ENCODE measurements at places on chromosomes 7 and 10.

DNA sequence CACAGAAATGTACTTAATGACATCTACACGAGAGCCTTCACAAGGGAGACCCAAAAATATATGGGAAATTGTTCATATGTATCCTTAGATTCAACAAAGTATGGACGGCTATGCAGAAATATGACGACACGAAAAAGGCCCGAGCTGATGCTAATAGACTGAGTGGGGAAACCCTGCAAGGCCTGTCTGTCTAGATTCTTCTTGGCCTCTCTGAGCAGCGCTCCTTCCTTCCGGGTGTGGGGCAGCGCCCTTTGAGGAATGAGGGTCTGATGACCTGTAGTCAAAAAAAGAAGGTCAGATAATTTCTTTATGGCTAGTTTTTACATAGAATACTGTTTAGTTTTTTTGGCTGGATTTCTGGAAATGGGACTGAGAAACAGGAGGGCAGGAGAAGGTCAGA lies 192.8 kb upstream of the AKR1E2 start:
- no peak for DNase-seq

DNA sequence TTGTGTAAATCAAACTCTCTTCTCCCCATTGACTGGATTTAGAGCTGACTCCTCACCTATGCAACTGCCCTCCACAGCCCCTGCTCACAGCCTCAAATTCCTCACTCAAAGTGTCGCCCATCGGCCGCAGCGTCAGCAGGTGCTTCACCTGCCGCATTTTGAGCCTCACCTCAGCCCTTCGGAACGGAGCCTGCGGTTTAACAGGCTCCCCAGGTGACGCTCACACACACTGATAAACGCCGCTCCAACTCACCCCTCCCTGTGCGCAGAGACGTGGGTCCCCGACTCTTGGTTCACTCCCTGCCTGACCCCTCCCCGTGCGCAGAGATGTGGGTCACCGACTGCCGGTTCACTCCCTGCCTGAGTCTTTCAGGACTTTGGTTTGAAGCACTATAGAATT lies 57.1 kb downstream of the CARD11 start:
- DNase-seq = no peak

GRCh38 chr7:562374-562675 lies 42.7 kb upstream of the PDGFA start:
- DNase-seq = no peak

GRCh38 chr10:21494191-21495001 lies 31.1 kb downstream of the SKIDA1 start:
- DNase-seq = peak; percentile 54

GRCh38 chr7:77433901-77434300 lies 17.8 kb upstream of the GSAP start:
- no peak for DNase-seq

DNA sequence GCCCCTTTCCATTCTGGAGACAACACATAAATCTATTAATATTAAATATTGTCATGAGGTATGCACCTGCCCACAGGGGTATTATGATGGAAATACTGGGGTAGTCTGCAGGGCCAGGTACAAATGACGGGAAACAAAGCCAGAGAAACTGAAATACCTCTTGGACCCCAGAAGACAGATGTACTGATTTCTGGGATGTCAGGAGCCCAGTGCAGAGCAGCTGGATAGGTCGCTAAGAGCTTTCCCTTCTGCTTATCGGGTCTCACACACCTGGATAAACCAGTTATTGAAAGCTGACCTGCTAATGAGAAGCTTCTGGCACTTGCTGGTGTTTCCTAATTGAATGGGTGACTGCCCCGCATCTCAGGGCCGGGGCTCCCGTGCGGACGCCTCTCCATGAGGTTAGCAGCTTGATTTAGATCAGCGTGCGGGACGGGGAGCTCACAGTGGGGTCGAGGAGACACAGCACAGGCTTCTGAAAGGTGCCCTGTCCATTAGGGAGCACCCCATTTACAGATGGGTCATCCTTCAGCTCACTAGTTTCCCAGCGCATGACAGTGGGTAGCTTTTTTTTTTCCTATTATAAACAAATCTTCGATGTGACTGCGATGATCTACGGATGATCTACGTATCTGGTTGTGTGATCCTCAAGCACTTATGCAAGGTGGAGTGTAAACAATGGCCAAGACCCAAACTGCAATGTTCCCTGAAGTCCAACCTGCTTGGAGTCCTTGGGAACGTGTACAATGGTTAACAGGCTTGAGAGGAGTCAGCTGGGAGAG lies 1.5 kb upstream of the INSIG1 start:
- no peak for DNase-seq

DNA sequence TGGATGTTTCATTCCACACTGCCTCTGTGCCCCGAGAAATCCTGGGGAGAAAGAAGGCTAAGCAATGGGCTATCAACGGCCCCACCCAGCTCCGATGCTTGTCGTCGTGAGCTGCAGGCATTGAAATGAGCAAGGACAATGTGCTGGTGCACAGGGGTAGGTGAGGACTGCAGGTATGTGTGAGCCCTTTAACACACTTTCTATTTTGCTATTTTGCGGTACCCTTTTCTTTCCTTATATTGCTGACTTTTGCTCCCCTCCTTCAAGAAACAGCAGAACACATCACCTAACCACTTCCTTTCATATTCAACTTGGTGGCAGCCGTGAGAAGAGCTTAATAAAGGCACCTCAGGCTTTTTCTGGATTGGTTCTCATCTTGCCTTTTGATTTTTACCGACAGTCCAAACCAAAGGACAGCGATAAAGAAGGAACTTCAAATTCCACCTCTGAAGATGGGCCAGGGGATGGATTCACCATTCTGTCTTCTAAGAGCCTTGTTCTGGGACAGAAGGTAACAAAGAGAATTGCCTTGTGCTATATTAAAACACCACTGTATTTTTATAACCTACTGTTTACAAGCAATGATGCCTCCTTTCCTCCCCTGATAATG lies 39.2 kb downstream of the AIFM2 start:
- no peak for DNase-seq

GRCh38 chr10:79274279-79275104 lies 72.8 kb upstream of the PPIF start:
- no peak for DNase-seq

DNA sequence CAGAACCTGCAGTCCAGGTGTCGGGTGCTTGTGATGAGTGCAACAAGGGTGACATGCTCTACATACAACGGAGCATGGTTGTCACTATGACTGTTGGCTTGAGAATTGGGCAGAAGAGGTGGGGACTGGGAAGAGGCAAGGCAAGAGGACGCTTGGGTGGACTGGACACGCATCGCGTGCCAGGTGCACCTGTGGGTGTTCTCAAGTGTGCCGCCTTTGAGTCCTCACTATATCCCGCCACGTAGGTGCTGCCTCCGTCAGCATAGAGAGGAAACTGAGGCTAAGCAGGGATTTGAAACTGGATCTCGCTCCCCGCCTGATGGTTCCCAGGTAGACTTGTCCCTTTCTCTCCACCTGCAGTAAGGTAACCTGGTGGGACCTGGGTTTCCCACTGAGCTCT lies 27.2 kb downstream of the CDH23 start:
- DNase-seq = no peak

DNA sequence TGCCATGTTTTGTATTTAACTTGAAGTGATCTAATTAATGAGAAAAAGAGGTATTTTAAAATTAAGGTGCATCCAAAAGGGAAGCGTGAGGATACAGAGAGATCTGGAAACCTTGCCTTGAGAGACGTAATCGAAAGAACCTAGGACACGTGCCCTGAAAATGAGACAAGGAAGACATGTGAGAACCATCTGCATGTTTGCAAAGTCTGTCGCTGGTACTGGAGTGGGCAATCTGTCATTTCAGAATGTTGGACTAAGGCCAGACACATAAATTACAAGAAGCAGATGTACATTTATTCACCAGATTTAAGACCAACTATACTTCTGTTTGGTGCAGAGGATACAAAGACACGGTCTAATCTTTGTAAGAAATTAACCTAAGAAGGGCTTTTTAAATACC lies 9.2 kb downstream of the AGR2 start:
- DNase-seq = no peak

DNA sequence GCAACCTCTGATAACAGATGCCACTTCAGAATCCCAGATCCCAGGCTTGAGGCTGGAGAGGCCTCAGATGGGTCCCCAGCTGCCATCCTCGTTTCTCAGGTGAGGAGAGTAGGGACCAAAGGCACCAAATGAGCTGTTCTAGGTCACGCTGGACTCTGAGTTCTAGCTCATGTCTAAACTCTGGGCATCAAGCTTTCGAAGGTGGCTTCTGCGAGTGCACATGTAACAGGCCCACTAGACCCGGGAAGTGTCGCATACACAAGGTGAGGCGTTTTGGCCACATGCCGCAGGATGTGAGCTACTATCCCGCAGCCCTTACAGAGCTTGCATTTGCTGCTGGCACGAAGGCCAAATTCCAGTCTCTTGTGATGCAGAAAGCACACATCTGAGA lies 355.1 kb upstream of the SHH start:
- DNase-seq = no peak

- DNase-seq = no peak
These were observed 17.0 kb downstream of the ATE1 start for GRCh38 chr10:121910673-121911420.

GRCh38 chr10:84337199-84337598 lies 8.8 kb downstream of the CCSER2 start:
- no peak for DNase-seq

Measured in B cell (primary cell).